NCI-H2107 (cell line): ENCODE measurements at places on chromosomes 13 and 19.

DNA sequence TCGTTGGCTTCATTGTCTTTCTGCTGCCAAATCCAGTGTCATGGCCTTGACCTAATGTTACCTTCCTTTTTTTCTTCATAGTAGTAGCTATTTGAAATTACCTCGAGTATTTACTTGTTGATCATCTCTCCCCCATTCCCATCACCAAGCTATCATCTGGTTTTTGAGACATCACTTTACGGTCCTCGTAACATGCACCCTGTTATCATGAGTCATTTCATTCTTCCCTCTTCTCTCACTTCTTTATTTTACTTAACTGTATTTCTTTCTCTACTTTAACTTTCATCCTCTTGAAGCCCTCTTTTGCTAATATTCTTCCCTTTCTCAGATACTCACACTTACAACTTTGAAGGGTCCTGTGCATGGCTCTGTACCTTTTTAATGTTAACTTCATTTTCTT is 31.8 kb downstream of the TPP2 start:
- no peak for DNase-seq

- peak; percentile 41 for DNase-seq
Measured at GRCh38 chr19:17938092-17938845, 5.5 kb downstream of the CCDC124 start.

DNA sequence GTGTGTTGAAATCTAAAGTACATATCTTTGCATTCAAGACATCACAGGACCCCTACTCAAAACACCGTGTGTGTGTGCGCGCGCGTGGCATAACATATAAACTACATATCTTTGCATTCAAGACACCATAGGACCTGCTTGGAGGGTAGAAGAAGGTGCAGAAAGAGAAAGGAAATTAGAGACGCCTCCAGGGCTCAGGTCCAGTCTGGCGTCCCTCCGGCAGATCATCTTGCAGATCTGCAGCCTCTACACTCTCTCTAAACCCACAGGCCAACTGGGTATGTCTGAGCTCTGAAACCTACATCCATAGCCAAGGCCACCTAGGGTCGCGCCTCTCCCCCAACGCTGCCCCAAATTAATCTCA is 659 bp upstream of the PAFAH1B3 start:
- DNase-seq: no peak

GRCh38 chr13:101127741-101128353 is 288.5 kb downstream of the NALCN start:
- no peak for DNase-seq

DNA sequence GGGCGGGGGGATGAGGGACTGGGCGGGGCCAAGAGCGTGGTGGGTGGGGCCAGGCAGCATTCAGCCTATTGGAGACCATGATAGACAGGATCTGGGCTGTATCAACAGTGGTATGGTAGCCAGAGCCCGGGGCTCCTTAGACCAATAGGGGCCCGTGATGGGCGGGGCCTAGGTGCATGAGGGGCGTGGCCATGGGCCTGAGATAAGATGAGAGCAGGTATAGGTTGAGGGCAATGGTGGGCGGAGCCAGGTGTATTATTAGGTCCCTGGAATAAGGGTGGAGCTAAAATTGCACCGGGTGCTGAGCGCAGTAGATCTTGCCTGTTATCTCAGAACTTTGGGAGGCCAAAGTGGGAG is 5.3 kb downstream of the ABCA7 start:
- DNase-seq: no peak

GRCh38 chr19:36259211-36259610 is 44.3 kb downstream of the ZNF146 start:
- DNase-seq: no peak

DNA sequence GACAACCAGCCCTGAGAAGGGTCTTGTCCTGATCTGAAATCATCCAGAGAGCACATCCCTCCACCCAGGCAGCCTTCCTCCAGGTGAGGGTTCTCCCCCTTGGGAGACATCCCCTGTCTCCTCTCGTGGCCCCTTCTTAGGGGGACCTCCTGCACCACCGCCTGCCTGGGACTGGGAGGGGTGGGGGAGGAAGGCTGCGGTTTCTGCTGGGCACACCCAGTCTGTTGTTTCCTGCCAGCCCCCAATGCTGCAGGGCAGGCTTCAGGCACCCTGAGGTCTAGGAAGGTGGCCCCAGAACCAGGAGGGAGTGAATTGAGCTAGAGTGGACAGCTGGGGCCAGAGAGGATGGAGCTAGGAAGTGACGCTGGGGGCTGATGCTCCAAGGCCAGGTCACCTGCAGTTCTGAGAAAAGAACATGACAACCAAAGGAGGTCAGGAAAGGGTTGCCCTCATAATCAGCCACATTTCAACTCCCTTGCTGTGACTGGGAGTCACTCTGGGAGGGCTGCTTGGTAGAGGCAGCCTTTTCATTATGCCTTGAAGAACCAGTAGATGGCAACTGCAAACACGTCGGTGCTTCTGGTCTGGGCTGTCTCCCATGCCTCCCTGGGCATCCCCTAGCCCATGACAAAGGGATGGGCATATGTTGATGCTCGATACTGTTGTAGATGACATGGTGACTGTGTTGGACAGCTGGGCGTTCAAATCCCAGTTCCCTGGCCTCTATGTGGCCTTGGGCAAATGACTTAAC is 1.4 kb downstream of the ARHGEF18 start:
- no peak for DNase-seq

DNA sequence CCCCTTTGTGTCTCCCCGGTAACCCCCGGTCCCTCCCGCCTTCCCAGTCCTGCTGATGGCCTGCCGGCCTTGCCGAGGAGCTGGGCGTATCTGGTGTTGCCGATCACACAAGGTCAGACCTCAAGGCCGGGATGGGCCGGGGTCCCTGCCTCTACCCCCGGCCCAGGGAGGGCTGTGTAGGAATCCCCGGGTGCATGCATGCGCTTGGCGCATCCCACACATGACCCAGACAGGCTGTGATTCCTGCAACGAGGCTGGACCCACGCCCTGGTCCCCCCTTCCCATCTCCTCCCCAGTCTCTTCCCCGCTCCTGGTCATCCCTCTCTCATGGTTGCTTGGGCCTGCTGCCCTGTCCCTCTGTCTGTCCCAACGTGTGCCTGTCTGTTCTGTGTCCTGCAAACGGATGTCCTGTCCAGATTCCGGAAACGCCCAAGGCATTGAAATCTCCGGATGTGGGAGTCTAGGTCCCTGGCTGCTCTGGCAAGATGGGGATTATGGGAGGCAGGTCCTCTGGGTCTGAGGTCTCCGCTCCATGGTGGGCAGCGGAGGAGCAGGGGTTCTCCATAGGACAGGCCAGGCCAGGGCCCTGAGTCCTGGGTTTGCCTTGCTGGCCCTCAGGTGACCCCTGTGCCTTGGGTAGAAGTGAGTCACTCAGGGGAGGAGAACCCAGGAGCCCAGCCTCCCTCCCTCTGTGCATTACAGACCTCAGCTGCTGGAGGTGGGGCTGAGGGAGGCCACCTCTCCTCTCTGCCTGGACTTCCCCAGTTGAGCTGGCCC is 1.6 kb downstream of the PKN1 start:
- no peak for DNase-seq

GRCh38 chr13:43058318-43058674 is 34.9 kb downstream of the DNAJC15 start:
- no peak for DNase-seq

- no peak for DNase-seq
Measured at GRCh38 chr13:89965252-89965651, 1382.2 kb upstream of the MIR17HG start.

DNA sequence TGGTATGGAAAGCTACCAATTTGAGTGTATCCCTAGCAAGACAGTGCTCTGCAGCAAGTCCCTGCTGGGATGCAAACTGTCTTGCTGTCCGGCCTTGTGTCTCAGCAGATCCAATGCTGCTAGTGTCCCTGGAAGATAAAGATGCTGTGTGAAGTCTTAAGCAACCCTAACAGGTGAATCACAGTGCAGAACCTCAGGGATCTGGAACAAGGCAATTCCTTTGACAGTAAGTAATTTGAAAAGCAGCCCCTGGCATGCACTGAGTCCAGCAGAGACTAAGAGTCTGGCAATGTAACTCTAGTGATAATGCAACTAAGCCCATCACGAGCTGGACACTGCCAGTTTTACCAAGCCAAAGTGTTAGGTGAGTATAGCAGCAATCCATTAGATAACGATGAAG is 1.7 kb upstream of the UCHL3 start:
- DNase-seq: no peak

GRCh38 chr13:72218966-72219365 is 352.0 kb upstream of the DACH1 start:
- DNase-seq: no peak

DNA sequence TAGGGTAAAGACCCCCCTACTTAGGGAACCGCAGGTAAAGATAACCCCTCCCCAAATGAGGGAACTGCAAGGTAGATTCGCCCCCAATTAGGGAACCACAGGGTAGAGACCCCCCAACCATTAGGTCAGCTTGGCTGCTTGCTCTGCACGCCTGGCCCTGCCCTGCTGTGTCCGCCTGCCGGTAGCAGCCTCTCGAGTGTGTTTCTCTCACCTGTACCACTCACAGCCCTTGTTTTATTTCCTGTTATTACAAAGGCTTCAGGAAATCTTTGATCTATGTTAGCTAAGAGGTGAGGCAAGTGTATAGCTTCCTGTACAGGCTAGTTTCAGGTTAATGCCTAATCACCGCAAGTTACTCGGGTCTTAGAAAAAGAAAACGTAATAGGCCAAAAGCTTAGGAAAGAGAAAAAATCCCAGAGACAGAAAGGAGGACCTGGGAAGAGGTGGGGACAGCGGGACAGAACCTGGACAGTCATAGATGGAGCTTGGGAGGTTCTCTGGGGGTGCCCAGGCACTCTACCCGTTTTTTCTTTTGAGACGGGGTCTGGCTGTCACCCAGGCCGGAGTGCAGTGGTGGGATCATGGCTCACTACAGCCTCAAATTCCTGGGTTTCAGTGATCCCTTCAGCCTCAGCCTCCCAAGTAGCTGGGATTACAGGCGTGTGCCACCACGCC is 23.1 kb upstream of the EIF3G start:
- no peak for DNase-seq

- no peak for DNase-seq
Measured at GRCh38 chr13:114118086-114118485, 14.3 kb downstream of the RASA3 start.

- no peak for DNase-seq
Measured at GRCh38 chr13:110307767-110308655, 927 bp downstream of the COL4A2 start.

- DNase-seq: no peak
Measured at GRCh38 chr19:55647732-55648584, at the start of gene CCDC106. Gene CCDC106, plus strand, starts transcription at chr19:55648212. Its CDS starts 835 bp downstream, at chr19:55649047.

DNA sequence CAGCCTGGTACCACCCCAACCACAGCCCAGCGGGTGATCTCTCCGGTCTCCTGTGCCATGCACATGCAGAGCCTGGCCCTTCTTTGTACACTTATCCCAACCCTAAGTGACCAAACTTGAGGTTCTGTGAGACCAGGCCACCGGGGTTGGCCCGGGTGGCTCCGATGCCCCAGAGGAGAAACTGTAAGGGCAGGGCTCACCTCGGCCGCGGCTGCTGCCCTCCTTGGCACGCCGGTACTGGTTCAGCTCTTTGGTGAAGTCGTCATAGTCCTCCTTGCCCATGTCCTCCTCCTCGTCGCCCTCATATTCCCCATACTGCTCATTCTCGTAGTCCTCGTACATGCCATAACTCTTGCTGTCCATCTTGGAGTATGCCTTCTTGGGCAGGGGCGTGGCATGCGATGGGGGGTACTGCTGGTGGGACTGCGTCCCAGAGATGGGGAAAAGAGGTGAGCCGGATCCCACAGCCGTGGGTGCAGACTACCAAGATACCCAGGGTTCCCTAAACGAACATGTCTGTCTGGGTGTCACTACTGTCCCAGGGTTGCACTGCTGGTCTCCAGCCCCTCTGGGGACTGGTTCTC is 23.7 kb downstream of the ZC3H4 start:
- DNase-seq: no peak

DNA sequence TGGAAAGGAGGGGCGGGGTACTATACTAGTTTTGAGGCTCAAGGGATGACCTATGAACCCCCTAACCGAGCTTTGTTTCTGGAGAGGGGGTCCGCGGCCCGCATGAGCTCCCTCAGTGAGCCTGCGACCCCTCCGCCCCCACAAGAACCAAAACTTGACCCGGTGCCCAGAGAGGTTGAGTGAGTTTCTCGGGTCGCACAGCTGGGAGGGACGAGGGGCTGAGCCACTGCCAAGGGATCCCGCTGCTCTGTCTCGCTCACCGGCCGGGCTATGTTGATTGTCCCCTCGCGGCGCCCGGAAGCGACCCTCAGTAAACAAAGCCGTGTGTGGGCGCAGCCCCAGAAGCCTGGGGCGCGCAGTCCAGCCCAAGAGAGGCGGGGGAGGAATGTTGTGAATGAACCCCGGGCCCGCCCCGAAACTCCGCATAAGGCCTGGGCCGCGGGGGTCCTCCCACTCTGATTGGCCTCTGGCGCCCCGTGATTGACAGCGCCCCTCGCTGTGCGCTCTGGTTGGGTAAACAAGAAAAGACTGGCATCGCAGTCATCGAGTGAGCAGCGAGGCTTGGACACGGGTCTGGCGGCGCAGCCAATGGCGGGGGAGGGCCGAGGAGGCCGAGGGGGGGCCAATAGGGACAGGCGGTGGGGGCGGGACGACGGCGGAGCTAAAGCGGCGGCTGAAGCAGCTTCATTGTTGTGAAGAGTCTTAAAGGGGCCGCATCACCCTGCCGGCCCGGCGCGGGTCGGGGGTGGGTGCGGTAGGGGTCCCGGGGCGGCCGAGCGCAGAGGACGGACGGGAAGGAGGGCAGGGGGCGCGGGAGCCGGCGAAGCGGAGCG is at the start of gene ZSWIM4:
Gene ZSWIM4 (plus strand): TSS at position 687 of the 833 bp plus-strand sequence. CDS start 206 bp downstream, outside the sequence.
- DNase-seq: peak; percentile 97
